GOT3 (cell line): ENCODE measurements at places on chromosomes 2 and 18.

- DNase-seq = no peak
Observed at GRCh38 chr2:150513647-150514046, 26.2 kb upstream of the RND3 start.

DNA sequence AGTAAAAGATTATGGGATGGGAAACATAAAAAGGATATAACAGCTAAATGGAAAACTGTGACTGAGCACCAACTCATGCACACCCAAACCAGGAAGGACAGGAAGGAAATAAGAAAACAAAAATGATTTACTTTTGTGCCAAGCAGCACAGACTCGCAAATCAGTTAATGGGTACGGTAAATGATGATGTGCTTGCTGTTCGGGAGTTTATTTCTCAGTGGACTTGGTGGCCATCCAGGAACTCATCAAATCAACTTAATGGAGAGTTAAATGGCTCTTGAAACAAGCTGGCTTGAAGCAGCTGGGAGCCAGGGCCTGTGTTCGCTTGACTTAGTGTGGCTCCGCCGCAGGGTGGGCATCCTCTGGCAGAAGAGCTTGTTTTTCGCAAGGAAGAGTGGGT lies 36.2 kb downstream of the MTCL1 start:
- no peak for DNase-seq

DNA sequence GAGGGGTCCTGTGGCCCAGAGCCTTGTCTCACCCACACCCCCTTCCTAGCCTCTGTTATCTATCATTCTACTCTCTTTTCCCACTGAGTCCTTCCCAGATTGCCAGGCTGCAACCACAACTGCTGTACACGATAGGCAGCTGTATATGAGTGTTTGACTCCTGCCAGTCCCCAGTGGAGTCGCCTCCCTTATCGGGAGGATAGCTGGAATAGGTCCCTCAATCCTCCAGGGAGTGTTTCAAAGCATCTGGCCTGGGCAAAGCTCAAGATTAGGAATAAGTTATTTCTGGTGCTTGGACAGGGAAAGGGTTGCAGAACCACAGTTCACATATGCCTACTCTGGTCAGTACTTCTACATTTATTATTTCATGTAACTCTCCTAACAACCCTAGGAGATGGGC lies 4.8 kb downstream of the MSGN1 start:
- DNase-seq = no peak

DNA sequence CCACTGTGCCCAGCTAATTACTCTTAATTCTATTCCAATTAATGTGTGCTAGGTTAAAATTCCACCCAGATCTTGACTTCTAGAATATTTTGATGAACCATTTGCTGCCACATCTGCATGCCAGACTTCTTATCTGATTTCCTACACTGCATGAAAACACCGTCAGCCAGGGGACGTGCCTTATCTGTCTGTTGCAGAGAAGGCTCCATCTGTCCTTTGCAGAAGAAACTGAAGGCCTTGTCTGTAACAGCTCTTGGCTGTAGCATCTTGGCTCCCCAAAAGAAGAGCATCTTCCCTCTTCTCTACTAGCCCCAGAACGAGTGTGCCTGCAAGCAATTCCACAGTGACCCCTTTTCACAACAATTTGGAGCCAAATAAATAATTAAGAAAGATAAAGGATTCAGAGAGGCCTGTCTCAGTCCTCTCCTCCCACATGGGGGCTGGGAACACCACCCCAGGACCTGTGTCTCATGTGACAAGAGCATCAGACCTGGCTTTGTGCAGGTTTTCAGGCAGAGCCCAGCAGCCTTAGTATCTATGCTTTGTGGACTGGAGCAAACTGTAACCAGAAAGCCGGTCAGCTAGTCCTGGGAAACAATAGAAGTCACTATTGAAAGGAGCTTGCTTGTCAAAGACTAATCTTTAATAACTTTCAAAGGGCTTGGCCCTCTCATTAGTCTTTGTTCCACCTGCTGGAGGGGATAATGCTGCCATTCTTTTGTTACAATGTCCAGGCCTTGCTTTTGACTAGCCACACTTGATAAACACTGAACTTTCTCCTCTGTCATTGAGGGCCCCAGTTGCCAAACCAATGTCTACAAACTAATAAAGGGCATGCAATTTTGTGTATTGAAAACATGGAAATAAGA lies 84.0 kb upstream of the NEUROD1 start:
- DNase-seq = no peak

GRCh38 chr2:180662521-180662920 lies 317.9 kb upstream of the UBE2E3 start:
- no peak for DNase-seq

DNA sequence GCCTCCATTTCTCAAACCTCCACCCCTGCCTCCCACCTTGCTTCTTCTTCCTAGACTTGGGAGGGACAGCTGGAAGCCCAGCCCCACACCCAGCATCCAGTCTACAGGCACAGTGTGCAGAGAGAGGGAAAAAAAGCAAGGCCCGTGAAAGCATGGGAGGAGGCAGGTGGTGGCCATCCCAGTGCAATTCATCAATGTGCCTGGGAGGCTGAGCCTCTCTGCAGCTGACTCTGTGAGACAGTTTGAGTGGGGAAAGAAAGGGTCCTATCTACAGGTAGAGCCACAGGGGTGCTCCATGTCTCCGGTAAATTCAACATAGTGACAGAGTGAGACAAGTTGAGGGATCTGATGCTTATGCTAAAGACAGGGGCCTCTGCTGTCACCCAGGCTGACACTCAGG lies 340.6 kb downstream of the DYSF start:
- DNase-seq = no peak

DNA sequence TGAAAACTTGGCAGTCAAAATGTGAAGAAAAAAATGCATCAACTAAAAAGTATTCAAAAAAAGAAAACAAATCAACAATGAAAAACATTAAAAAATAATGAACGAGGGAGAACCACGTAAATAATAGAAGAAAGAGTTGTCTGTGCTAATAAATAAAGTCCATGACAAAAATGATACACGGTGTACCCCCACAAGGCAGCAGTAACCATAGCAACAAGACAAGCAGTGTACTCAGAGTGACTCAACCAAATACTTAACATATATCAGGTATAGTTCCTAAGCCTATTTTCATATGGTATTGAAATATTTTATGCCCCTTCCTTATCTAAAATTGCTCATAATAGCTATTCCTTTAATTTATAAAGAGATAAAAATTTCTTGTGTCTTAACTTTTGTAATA lies 162.3 kb upstream of the TMEM200C start:
- DNase-seq = no peak
